ENCODE measurements at places on chromosomes 4 and X.

- peak; percentile 82 for DNase-seq
Observed at GRCh38 chr4:166165829-166166420, 292.9 kb downstream of the TLL1 start.

GRCh38 chr4:8305851-8306471 is 36.4 kb downstream of the HTRA3 start:
- no peak for DNase-seq

GRCh38 chrX:44954562-44954961 is 81.6 kb downstream of the KDM6A start:
- peak; percentile 14 for DNase-seq

DNA sequence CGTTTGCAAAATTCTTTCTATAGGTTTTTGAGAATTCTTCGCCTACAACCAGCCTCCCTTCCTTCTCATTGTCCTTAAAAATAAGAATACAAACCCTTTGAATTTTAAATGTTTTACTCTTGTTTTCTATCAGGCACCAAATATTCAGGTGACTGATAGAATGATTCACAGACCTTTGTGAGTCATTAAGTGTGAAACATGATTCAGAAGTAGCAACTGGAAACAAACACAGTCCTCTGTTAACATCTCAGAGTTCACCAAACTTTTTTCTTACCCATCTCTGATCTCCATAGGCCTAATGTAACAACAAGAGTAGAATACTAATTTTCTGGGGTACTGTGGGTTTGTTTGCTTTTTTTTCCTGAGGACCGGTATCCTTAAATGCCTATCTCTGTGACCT is 63.4 kb upstream of the MAB21L2 start:
- DNase-seq: peak; percentile 74

- no peak for DNase-seq
Observed at GRCh38 chr4:185426960-185427688, 1.4 kb upstream of the UFSP2 start.

DNA sequence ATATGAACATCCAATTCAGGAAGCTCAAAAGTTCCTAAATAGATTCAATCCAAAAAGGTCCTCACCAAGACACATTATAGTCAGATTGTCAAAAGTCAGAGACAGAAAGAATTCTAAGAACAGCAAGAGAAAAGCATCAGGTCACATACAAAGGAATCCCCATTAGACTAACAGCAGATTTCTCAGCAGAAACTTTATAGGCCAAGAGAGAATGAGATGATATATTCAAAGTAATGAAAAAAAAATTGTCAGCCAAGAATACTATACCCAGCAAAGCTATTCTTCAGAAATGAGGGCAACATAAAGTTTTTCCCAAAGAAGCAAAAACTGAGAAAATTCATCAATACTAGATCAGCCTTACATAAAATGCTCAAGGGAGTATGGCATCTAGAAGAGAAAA is 106.6 kb upstream of the SH3RF1 start:
- DNase-seq: no peak

DNA sequence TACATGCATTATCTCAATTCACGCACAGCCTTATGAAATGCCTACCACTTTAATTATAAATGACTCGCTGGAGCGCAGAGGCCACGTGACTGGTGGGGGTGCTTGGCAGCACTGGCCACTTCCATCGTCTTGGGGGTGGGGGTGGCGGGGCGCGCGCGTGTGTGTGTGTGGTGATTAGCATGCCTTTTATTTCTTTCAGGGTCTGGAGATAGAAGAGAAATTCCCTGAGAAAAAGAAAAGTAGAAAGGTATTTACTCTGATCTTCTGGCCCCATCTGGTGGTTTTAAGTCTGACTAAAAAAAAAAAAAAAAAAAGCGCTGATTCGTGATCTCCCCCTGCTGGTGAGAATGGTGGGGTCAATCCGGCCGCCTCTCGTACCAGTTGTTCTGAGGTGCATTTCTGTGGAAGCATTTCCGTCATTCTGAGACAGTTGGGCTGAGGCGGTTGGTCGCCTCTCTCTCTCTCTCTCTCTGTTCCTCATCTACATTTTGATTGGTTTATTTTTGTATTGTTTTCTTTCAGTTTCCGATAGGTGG is at the start of gene CCNB3:
CCNB3 (plus strand) TSS at position 402 of the 536 bp plus-strand sequence. CDS start 80,399 bp downstream, outside the sequence.
- peak; percentile 67 for DNase-seq

DNA sequence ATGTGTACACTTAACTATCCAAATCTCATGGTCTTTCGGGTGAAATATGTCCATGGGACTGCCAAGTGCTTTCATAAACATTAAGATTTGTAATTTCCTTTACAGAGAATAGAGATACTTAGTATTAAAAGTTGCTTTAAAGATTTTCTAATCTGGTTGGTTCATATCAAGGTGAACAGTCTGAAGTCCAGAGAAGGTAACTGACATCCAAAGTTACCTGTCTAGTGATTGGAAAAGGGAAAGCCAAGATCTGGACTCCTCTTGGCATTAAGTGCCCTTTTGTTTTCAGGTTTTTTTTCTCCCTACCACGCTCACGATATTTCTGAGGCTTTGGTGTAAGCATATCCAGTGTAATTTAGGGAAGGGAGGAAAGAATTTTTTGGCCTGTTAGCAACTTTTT is 5.0 kb downstream of the SMAD1 start:
- no peak for DNase-seq

- DNase-seq: peak; percentile 39
Observed at GRCh38 chrX:69618803-69619202, 2.9 kb downstream of the EDA start.

GRCh38 chr4:8888856-8889255 is 17.2 kb upstream of the HMX1 start:
- no peak for DNase-seq

DNA sequence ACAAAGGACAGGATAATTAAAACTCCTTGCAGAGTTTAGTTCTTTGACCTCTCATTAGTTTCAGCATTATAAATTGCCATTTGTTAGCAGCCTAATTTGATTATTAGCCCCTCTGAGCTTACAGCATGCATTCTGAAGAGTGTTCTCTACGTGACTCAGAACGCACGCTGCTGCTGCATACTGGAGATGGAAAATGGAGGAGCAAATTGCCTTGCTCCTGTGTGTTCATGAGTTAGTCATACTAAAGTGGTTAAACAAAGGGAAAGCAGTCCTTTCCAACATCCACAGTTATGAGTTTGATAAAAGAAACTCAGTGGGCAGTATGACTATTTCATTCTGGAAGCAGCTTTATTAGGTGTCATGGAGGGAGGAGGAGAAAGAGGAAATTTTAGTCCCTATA is 922.5 kb downstream of the RPA4 start:
- peak; percentile 67 for DNase-seq

DNA sequence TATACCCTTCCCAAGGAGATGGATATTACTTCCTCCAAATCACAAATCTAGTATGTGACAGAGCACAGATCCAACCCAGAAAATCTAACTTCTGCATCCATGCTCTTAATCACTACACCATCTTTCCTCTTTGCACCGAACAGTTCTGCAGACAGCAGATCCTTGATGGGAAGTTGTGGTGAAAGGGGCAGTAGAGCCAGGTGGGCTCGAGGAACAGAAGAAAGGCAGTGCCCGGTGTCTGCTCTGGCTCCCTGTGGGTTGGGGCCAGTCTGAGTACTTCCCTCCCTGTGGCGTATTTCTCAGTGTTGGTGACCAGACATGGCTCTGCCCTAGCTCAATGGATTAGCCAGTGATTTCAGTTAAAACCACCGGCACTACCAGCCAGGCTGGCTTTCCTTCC is 15.3 kb downstream of the HOPX start:
- DNase-seq: no peak

- DNase-seq: no peak
Observed at GRCh38 chrX:24243692-24244091, 70.2 kb downstream of the SUPT20HL2 start.

- DNase-seq: no peak
Observed at GRCh38 chrX:135652602-135653001, 60.8 kb upstream of the CT45A1 start.

DNA sequence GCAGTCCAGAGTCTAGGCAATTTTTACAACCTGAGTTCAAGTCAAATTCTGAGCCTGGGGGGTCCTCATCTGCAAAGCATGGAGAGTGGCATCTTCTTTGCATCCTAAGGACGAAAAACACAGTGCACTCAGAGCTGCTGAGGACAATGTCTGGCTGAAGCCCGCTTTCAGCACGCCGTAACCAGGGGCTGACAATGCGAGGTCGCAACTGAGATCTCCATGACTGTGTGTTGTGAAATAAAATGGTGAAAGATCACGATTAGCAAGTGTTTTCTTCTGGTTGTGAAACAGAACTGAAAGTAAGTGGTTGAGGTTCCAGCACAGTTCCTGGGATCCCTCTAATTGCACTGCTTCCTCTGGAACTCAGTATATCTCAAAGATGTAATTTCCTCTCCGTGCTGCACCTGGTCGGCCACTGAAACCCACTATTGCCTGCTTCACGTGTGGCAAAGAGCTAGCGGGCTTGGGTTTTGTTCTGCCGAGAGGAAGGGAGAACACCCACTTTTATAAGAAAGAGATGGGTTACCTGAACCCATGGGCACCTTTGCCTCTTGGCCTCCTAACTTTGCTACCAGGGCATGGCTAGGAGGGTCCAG is 7.7 kb upstream of the F11 start:
- no peak for DNase-seq

DNA sequence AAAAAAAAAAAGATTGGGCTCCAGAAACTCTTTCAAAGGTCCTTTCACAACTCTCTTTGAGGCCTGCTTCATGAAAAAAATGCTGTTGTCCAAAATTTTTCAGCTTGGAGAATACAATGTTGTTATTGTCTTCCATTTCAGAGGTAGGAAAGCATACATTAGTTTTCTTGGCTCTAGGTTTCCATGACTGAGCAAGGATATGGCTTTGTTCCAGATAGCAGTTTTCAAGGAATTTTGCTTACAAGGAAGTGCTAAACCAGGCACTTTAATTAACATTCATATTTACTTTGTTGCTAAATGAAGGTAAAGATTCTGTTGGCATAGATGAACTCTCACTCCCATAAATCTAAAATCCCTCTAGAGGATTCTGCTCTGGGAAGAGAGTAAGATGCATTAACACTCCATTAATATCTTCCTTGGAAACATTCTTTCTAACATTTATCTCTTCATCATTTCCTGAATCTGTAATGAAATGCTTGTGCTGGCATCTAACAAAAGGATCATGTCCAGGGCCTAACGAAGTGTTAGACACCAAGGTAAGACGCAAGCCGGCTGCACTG is 118.4 kb downstream of the COL25A1 start:
- DNase-seq: no peak

GRCh38 chr4:42658261-42658660 is 1.4 kb upstream of the ATP8A1 start:
- DNase-seq: no peak

DNA sequence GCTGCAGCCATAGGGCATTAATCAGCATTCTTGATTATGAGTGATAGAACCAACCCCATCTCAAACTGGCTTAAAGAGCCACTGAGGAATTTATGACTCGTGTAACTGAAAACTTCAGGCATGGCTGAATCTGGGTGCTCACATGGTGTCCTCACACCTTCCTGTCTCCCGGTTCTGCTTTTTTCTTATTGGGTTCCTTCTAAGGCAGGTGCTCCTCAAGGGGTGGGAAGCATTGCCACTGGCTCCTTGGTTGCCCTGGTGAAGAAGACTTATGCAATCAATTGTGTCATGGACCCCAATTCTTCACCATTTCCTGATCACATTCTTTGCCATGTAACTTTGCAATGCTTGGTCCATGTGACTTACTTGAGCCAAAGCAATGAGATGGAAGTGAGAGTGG is 4.3 kb upstream of the ZCCHC4 start:
- no peak for DNase-seq

GRCh38 chr4:147361726-147362125 is 119.2 kb upstream of the EDNRA start:
- DNase-seq: peak; percentile 76

DNA sequence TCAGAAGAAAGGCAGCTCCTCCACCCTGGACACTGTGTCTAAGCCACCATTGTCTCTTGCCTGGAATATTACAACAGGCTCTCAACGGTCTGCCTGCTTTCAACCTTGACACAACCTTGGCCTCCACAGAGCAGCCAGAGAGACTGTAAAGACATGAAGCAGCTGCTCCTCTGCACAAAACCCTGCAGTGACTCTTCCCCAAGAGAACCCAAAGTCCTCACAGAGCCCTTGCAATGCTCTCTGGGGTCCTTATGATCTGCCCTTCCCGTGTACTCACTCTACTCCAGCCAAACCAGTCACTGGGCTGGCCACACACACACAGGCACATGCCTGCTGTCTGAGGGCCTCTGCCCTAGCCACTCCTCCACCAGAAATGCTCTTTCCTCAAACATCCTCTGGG is 75.9 kb upstream of the CPEB2 start:
- DNase-seq: no peak
